COLO829 (cell line): ENCODE measurements at places on chromosomes 1 and 21.

DNA sequence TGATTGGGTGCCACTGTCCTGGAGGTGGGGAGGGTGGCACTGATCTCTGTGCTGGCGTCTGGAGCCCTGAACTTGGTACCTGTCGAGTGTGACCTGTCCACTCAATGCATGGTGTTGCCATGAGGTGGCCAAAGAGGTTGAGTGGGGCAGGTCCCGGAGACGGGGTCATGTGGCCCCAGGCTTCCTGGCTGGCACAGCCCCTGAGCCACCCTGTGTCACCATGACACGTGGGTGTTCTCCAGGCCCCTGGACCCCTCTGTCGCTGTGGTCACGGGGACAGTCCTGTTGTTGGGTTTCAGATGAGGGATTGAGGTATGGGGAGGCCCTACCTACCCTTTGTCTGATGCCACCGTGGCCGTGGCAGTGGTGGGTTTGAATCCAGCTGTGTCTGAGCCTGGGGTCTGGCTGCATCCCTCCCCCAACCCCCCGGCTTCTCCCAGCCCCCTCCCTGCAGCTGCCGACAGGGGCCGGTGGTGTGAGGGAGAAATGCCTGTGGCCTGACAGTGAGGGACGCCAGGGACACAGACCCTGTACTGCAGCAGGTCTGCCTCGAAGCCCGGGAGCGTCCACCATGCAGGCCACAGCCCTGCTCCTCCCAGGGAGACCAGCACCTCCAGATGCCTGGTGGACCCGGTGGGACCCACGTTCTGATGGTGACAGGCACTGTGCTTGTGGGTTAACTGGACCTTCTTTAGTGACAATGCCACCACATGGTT lies 12.0 kb downstream of the TRPM2 start:
- DNase-seq, result no peak

DNA sequence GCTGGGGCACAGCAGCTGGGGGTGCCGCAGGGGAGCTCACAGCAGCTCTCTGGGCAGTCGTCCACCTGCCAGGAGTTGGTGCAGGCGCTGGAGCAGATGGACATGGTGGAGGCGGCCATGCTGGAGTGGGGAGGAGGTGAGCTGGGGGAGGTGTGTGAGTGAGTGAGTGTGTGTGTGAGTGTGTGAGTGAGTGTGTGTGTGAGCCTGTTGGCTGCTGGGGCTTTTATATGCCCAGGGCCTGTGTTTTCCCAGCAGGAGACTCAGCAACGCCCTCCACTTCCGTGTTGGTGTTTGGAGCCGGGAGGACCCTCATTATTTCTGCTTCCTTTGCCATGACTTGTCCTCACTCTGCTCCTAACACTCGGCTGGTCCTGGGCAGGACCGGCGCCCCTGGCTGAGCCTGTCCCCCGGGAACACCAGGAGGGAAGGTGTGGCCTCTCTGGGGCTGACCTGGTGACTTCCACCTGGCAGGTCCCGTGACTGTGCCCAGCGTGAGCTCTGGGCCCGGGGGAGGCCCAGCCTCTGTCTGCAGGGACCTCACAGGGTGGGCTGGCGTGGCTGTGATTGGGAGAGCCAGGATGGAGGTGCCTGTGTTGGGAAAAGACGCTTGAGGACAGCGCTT lies at the start of gene KRTAP10-2:
TSS of gene KRTAP10-2 (minus strand) at position 166 of the 622 bp plus-strand sequence. CDS start at position 119, 47 bp downstream.
- no peak for DNase-seq

GRCh38 chr1:89855413-89856123 lies 34.7 kb downstream of the LRRC8D start:
- no peak for DNase-seq

GRCh38 chr1:225660544-225660946 lies 7.6 kb upstream of the ENAH start:
- DNase-seq, result no peak

- no peak for DNase-seq
Observed at GRCh38 chr1:63407002-63407401, 39.6 kb downstream of the ALG6 start.

- no peak for DNase-seq
Observed at GRCh38 chr1:177983482-177984135, 13.8 kb upstream of the SEC16B start.

- no peak for DNase-seq
Observed at GRCh38 chr1:216450227-216450626, 27.0 kb upstream of the USH2A start.

DNA sequence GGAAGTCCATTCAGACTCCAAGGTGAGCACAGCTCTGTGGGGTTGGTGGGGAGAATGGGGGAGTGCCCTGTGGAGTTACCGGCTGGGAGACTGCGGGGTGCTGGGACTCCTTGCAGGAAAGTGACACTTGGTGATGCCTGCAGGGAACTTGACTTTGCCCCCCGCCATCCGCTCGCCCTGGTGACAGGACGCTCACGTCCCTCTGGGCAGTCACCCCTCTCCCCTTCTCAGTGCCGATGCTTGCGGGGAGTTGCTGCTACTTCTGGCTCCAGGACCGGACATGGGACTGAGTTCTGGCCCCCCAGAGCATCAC lies 209.5 kb upstream of the C1orf174 start:
- DNase-seq, result no peak

DNA sequence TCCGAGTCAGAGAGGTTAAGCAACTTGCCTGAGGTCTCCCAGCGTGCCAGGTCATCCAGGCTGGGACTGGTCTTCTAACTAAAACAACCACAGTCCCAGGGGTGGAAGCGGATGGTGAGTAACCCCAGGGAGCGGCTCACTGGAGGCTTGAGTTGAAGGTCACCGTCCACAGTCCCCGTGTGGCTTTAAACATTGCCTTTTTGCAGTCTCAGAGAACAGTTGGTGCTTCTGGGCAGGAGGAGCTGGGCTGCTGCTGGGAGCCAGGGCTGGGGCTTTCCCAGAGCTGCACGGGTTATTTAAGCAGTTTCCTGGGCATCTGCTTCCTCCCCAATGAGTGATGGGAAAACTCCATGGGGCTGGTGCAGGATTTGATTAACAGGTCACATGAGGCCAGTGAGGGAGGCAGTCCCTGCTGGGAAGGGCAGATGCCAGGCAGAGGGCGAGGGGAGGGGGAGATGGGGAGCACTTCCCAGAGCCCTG lies 12.3 kb downstream of the ARHGEF10L start:
- DNase-seq, result no peak

DNA sequence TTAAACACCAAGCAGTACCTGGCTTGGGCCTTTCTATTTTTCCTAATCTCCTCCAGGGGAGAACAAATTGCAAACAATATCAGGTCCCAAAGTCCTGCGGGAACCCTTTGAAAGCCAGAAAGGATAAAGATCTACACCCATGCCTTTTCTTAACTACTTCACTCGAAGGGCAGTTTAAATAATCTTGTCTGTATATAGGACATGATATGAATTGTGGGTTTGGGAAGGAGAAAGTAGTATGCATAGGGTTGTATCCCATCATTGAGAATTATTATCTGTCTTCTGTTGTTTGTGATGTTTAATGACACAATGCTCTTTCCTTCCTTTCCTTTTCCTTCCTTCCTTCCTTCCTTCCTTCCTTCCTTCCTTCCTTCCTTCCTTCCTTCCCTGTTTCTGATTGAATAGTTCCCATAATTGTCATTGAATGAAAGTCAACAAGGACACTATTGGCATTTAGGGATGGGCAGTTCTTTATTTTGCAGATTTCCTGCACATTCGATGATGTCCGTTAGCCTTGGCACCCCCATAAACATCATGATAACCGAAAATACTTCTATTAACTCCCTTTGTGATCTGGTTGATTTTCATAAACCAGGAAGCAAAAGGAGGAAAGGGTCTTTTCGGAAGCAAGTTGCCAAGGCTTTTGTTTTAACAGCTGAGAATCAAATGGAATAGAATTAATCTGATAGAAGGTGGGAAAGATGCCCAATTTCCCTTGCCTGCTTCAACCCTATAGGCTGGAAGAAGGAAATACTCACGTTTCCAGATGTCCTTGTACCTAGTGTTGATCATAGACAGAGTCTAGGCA lies 141.3 kb downstream of the ATG4C start:
- DNase-seq, result no peak

GRCh38 chr1:226475142-226475511 lies 67.2 kb upstream of the PARP1 start:
- DNase-seq, result no peak

DNA sequence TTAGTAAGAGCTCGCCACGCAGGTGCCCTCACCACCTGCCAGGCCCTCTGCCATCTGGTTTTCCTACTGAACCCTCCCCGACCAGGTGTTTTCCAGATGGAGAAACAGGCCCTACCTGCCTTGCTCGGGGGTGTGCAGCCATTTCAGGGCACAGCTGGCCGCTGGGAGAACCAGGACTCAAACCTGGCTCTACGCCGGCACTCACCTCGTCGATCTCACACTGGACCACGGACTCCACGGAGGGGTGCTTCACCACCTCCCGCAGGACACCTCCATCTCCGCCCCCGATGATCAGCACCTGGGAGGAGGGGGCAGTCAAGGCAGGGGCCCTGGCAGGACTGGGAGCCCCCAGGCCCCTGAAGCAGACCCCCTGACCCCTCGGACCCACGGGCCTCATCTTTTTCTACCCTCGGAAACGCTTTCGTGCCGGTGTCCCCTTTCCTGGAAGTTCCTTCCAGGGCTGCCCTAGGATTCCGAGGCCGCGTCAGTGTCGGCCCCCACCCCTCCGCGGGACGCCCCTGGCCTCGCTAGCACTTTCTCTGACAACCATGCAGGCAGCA lies 1.1 kb downstream of the SRM start:
- no peak for DNase-seq
